AG04449 (cell line): ENCODE measurements at places on chromosomes 3 and 15.

DNA sequence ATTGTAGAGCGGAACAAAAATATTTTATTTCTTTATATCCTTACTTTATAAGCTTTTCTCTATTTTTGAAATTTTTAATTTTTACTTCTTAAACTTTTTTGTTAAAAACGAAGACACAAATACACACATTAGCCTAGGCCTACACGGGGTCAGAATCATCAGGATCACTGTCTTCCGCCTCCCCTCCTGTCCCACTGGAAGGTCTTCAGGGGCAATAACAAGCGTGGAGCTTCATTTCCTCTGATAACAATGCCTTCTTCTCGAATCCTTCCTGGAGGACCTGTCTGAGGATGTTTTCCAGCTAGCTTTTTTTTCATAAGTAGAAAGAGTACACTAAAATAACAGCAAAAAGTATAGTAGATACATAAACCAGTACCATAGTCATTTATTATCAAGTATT, 77.7 kb upstream of the DGKG start:
- no peak for DNase-seq

- no peak for DNase-seq
These were observed 64.4 kb downstream of the PHC3 start for GRCh38 chr3:170117134-170117533.

DNA sequence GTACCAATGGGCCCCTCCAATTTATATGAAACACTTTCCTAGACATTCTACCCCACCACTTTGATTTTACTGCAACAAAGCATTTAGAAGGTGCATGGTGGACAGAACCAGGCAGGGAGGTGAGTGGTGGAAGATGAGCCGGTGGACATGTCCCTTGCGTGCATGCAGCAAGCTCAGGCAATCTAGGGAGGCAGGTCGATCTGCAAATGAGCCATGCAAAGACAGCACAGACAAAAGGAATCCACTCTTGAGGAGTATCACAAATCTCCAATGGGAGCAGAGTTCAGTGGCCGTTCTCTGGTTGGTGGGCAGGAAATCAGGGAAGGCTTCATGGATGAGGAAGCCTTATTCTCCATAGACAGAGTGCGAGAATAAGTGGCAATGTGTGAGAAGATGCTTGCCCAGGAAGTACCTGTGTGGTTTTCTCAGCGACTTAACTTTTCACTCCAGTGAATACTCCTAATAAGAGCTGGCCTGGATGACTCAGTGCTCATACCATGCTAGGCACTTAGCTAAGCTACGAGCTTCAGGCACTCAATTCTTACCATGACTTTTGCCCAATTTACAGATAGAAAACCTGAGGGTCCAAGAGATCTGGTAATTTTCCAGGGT, 152.5 kb downstream of the FOXP1 start:
- DNase-seq: no peak

DNA sequence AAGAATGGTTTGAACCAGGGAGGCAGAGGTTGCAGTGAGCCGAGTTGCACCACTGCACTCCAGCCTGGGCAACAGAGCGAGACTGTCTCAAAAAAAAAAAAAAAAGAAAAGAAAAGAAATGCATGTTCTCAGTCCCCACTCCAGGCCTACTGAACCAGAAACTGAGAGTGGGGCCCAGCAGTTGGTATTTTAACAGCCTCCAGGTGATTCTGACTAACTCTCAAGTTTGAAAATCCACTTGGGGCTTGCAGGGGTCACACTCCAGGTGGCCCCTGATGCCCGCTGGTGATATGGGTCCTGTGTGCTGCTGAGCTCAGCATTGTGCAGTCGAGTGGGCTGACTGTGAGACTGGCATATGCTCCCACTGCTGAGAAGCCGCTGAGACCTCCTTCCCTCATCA, 133.7 kb upstream of the C2CD4B start:
- DNase-seq: no peak

- DNase-seq: no peak
These were observed 901 bp downstream of the ALCAM start for GRCh38 chr3:105367406-105368213.

- DNase-seq: no peak
These were observed 28.6 kb upstream of the STXBP5L start for GRCh38 chr3:120879411-120879810.

- DNase-seq: no peak
These were observed 2.9 kb downstream of the DIPK2A start for GRCh38 chr3:143974271-143975238.

DNA sequence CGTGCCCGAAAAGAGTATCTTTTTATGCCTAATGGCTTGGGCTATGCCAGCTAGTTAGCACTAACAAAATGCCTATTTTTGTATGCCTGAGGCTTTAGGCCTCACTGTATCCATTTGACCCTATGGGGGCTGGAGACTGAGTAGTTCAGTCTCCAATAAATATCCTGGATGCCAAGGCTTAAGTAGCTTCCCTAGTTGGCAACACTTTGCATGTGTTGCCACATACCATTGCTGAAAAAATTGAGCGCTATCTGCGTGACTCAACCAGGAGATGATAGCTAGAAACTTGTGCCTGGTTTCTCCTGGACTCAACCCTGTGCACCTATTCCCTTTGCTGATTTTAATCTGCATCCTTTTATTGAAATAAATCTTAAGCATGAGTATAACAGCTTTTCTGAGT, 58.4 kb upstream of the ATP2C1 start:
- no peak for DNase-seq

DNA sequence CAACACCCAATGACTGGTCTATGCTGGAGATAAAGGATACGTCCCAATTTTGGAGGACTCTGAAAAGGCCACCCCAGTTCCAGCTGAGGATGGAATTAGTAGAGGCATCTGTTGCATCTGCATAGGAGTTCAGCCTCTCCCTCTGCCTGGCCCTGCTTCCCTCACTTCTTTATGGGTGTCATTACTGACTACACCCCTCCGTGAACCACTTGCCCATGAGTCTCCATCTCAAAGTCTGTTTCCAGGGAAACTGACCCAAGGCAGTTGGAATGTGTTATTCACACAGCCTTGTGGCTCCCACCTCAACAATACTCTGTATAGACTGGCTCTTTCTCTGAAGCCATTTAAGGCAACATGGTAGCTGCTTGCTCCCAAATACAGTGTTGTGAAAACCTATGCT, 21.4 kb upstream of the PCOLCE2 start:
- DNase-seq: no peak

GRCh38 chr15:84731774-84732173, 15.8 kb upstream of the SEC11A start:
- DNase-seq: no peak

DNA sequence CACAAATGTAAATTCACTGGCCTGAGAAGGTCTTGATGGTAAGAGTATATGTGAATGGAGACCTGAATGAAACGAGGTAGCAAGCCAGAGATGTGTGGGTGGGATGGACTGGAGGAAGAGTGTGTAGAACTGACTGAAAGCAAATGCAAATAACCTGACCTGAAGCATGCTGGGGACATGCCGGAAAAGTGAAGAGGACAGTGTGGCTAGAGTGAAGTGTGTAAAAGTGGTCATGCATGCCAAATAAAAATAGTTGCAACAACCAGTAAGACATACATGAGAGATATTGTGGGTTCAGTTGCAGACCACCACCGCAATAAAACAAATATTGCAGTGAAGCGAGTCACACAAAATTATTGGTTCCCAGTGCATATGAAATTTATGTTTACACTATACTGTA, 82.3 kb downstream of the LPP start:
- DNase-seq: no peak

- no peak for DNase-seq
These were observed 35.0 kb downstream of the RIOX2 start for GRCh38 chr3:97937205-97937604.

DNA sequence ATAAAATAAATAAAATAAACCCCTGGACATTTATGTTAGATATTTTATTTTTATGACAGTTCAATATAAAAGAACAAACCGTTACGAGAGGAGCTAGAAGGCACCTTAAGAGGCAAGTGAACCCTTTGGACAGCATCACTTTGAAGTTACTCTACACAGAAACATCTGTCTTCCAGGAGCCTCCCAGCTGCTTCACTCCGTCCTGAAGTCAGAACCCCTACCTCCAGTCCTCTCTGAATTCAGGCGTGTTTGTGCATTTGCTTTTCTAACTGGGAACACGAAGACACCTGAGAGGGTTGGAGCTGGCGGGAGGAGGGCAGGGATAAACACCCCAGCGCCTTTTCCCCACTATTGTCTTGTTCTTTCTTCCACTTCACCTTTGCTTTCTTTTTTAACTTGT, 46.2 kb downstream of the CMTM7 start:
- DNase-seq: no peak
